ENCODE measurements at places on chromosomes 1 and 21. TPM values are rescaled to one million over a fixed set of nuclear protein-coding genes. Genes with fewer than 3 reads are reported as not detected.
A peak's percentile ranks its signal among the peaks of the same experiment; 100 is the strongest.

HMCN1 gene
- total RNA-seq: 0.16 TPM

- peaks cover 27% of the 10 kb centered on the region for H3K27me3 ChIP-seq
- no peaks in the 10 kb centered on the region for H3K4me1 ChIP-seq
- no peak overlapping the region for H3K27ac ChIP-seq
- H3K36me3 ChIP-seq: no peaks in the 10 kb centered on the region
- DNase-seq: no peak
Measured at GRCh38 chr1:157376681-157377080, 175.6 kb downstream of the FCRL5 start.

- H3K36me3 ChIP-seq: peaks cover 4% of the 10 kb centered on the region
- H3K4me1 ChIP-seq: no peaks in the 10 kb centered on the region
- H3K27me3 ChIP-seq: no peaks in the 10 kb centered on the region
- H3K27ac ChIP-seq: no peak overlapping the region
- H3K4me3 ChIP-seq: no peak overlapping the region
Measured at GRCh38 chr1:97271916-97272788, 550.6 kb downstream of the PTBP2 start.

- no peaks in the 10 kb centered on the region for H3K27me3 ChIP-seq
- H3K27ac ChIP-seq: no peak overlapping the region
- H3K4me3 ChIP-seq: no peak overlapping the region
Measured at GRCh38 chr1:211800925-211801607, 29.5 kb downstream of the LPGAT1 start.

DNA sequence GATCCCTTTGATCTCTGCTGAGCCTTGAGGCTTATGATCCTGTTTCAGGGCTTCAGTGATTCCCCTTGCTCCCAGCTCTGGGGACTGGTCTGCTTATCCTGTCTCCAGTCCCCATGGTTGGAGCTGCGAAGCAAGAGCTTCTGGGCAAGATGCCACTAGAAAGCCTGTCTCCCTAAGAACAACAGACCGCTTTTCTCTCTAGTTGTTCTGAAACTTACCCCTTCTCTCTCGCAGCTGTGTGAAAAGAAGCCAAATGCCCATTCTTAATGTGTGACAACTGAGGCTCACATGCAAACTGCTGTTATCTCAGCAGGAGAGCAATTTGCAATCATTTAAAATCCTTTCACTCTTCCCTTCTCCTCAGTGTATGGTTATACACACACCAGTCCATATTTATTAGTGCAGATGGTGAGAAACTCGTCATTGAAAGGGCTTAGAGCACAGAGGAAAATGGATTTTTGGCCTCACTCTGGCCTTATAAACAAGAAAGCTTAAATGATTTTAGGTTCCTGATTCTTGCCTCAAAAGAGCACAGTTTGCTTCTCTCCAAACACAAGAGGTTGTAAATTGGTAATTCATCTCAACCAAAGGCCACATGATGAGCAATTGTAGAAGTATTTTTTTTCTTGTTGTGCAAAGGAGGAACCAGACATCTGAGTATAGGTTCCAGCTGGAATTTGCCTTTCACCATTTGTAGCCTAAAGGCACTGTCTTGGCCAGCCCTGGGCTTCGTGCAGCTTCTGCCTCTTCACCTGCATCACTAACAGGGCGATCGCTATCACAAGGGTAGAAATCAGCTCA, 179.2 kb upstream of the LMO4 start:
- H3K27me3 ChIP-seq: peaks cover 32% of the 10 kb centered on the region
- no peaks in the 10 kb centered on the region for H3K36me3 ChIP-seq
- no peaks in the 10 kb centered on the region for H3K4me1 ChIP-seq
- no peak overlapping the region for H3K4me3 ChIP-seq
- H3K27ac ChIP-seq: no peak overlapping the region

DNA sequence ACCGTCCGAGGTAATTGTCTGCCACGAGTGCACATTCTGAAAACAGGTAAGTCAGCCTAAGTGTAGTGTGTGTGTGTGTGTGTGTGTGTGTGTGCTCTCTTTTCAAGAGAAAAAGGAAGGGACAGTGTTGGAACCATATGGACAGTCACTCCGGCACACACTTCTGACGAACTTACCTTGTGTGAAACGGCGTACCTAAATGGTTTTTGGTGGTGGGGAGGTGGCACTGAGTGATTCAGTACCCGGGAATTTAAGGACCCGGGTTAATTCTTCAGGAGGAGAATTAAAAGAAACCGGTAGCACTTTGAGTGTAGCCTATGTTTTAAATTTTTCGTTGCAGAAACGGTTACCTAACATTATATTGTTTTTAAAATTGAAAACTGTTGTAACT, 286 bp downstream of the ODR4 start:
- peaks cover 23% of the 10 kb centered on the region for H3K4me1 ChIP-seq
- H3K36me3 ChIP-seq: no peaks in the 10 kb centered on the region
- H3K27ac ChIP-seq: peak overlapping the region; percentile 84
- no peaks in the 10 kb centered on the region for H3K27me3 ChIP-seq

DNA sequence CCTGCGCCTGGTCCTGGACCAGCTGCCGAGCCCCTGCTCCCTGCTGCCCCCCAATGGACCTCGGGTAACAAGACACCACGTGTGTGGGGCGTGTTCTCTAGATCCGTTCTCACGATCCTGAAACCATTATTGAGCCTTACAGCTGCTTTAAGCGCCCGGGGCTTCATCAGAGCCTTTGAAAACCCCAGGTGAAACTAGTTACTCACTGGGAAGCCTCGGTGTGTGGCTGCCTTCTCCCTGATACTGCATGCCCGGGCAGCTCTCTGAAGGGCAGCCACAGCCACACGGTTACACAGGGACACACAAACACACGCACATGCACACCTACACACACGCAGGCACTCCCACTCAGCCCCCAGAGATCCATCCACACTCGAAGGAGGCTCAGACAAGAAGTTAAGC, 5.3 kb downstream of the HES2 start:
- DNase-seq: no peak
- no peaks in the 10 kb centered on the region for H3K4me1 ChIP-seq
- H3K4me3 ChIP-seq: no peak overlapping the region
- peaks cover 2% of the 10 kb centered on the region for H3K27me3 ChIP-seq

- no peak overlapping the region for H3K4me3 ChIP-seq
- H3K36me3 ChIP-seq: peaks cover 10% of the 10 kb centered on the region
- H3K4me1 ChIP-seq: peaks cover 41% of the 10 kb centered on the region
- no peaks in the 10 kb centered on the region for H3K27me3 ChIP-seq
Measured at GRCh38 chr1:42689912-42690311, 7.7 kb downstream of the YBX1 start.

- H3K27ac ChIP-seq: no peak overlapping the region
- H3K4me1 ChIP-seq: peaks cover 6% of the 10 kb centered on the region
- DNase-seq: no peak
- H3K36me3 ChIP-seq: peaks cover 9% of the 10 kb centered on the region
- no peak overlapping the region for H3K4me3 ChIP-seq
Measured at GRCh38 chr21:44972821-44973220, 33.0 kb downstream of the SLX9 start.

DNA sequence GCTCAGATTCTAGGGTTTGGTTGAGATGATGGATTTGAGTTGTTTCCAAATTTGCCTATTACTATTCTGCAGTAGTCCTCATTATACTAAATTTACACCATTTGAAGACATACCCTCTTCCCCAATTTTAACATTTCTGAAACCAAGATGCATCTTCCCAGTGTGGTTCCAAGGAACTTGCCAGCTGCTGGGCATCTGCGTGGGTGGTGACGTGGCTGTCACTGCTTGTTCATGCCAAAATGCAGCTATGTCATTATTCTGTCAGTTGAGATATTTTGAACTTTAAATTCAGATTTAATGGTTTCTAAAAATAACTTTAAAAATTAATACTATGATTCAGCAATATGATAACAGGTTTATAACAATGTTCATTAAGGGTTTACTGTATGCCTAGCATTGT, 1.2 kb downstream of the ZFP69 start:
- H3K27me3 ChIP-seq: no peaks in the 10 kb centered on the region
- peak overlapping the region; percentile 81 for H3K4me3 ChIP-seq
- peak overlapping the region; percentile 35 for H3K27ac ChIP-seq
- no peak for DNase-seq
